ENCODE measurements at places on chromosomes 16 and 17.
A peak's percentile ranks its signal among the peaks of the same experiment; 100 is the strongest.

- peak; percentile 88 for DNase-seq
Observed at GRCh38 chr17:79831265-79832217, 7.7 kb downstream of the CBX4 start.

- DNase-seq, result peak; percentile 74
Observed at GRCh38 chr16:50093607-50094539, 28.1 kb downstream of the HEATR3 start.

DNA sequence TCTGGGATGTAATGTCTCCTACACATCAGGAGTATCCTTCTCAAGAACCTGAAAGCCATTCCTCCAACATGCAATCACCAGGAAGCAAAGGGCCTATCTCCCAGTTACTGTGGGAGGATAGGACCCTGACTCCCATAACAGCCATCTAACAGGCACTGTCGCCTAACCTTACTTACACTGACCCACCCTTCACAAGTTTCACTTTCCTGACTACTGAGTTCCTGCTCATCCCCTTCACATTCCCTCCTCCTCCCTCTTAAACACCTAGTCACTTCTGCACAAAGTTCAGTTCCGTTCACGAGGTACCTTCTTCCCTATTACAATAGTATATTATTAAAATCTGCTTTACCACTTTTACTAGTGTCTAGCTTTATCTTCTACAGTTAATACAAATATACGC is 1.3 kb downstream of the C17orf67 start:
- no peak for DNase-seq

- DNase-seq, result no peak
Observed at GRCh38 chr16:87877942-87878507, 8.7 kb upstream of the SLC7A5 start.

DNA sequence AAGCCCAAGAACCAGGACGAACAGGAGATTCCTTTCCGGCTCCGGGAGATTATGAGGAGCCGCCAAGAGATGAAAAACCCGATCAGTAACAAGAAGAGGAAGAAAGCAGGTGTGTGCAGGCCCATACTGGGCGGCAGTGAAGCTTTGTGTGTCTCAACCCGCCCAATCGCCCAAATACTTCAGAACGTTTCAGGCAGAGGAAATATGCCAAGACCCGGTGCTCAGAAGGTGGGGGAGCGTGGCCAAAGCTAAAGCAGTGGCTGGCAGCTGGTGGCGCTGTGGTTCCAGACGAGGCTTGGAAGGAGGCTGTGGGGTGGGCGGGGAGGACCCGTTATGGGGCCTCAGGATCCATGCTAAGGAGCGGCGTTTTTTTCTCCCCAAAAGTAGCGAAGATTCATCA is 1.2 kb downstream of the CCDC137 start:
- DNase-seq, result no peak

DNA sequence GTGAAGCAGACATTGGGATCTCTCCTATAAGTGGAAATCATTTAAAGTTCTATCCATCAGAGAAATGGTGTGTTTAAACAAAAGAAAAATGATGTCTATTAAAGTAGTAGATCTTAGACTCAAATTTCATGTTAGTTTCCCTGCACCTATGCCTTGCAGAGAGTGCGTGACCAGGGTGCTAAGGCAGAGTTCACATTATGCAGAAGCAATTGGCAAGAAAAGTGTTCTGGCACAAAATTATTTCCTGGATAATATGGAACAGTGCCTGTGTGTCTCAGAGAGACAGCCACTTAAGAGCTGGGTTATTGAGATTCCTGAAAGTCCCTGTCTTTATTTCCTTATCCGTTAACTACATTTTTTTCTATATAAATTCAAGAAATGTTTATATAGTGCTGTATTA is 457.0 kb downstream of the CDH8 start:
- peak; percentile 23 for DNase-seq

- DNase-seq, result no peak
Observed at GRCh38 chr17:44932787-44933097, 14.8 kb downstream of the KIF18B start.

GRCh38 chr17:44120851-44121605 is 2.4 kb downstream of the HDAC5 start:
- DNase-seq, result peak; percentile 69

DNA sequence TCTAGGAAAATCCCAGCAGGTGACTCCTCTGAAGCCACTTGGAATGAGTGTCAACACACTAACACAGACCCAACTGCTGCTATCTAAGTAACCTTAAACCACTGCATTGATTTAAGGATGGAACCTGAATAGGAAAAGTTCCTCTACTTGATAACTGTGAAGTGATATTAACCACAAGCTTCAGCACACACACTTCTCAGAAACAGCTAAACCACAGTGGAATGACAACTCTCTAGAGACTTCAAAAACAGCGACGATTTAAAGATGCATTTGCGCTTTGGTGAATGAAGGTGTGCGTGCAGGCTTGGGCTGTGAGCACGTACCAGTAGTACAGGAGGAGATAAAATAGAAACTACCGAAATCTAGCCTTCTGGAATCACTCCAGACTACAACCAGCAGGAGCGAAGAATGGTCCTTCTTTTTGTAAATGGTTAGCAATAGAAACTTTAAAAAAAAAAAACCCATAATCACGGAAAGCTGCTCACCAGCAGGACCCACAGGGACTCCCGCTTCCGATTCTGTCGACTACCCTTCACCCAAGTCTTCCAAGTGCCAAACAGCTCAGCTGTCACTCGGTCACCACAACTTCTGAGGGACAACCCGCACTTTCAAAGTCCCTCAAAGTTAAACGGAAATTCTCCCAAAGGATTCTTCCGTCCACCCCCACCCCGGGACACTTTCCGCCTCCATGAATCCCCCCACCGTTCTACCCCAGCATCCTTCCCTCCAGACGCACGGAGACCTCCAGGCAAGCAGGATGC is 137.7 kb upstream of the CORO6 start:
- DNase-seq, result no peak

- no peak for DNase-seq
Observed at GRCh38 chr16:77165006-77165405, 26.0 kb upstream of the MON1B start.

DNA sequence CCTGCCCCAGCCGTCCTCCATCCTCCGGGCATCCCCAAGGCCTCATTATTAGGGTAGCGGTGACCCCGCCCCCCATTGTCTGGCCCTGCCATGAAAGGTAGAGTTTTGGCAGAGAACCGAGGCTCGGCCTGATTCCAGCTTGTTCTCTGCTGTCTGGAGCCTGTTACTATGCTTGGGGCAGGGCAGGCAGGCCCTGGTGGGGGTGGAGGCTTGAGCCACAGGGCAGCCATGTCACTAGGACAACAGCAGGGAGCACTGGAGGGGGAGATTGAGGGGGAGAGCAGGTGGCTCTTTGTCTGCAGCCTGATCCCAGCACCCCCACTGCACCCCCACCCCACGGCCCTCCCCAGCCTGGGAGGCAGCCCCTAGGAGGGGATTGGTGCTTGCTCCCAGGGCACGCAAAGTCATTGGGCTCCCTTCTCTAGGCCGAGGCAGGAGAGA is 15.4 kb downstream of the RHBDL3 start:
- no peak for DNase-seq

- DNase-seq, result no peak
Observed at GRCh38 chr17:58621174-58621573, 70.7 kb downstream of the TEX14 start.

DNA sequence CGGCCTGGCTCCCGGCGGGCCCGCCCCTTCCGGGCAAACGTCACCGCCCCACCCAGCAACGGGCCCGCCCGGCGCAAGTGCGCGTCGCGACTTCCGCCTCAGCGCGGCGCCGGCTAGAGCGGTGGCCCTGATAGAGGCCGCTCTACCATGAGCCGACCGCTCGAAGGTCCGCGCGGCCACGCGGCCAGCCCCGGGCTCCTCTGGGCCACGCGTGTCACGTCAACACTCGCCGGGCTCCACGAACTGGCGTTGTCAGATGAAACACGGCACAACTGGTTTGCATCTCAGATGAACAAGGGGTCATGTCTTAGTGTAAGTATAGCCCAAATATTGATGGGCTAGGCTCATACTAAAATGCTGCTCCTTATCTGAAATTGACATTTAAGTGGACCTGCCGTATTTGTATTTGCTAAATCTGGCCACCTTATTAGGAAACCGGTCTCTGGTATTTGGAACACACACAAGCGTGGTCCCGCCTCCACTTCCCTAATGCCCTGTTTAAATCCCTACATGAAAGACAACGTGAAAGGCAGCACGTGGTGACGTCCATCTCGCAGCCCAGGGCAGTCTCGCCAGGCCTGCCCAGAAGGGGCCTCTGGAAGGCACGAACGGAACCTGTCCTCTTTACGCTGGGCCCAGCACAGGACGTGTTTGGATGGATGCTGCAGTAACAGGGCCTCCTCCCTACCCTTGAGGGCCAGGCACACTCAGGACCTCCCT is at the start of gene ZNF598:
Gene ZNF598 (minus strand): TSS at position 31 of the 720 bp plus-strand sequence.
- peak; percentile 82 for DNase-seq

DNA sequence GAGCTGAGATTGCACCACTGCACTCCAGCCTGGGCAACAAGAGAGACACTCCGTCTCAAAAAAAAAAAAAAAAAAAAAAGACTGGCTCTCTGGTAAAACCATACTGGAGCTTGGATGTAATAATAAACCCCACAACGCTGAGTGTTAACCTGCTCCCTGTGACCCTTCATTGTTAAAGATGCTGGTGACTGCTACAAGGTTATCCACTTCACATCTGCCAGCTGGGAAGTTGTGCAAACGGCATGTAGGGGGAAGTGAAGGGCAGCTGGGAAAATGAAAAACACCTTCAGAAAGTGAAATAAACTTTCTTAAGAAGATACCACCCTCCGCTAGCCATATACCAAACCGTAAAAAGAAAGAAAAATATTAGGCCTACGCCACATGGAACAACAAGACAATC is 131.0 kb upstream of the NUDT7 start:
- DNase-seq, result no peak

DNA sequence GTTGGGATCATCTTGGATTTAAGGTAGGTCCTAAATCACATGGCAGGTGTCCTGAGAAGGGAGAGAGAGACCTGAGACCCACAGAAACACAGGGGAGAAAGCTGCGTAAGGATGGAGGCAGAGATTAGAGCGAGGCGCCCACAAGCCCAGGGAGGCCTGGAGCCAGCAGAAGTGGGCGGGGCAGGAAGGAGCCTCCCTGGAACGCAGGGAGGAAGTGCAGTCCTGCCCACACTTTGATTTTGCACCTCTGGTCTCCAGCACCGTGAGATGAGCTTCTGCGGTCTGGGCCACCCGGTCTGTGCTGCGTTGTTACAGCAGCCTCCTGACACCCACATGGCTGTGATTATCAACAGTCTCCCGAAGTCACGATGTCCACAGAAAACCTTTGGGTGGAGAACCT is 6.4 kb downstream of the DNASE1L2 start:
- no peak for DNase-seq

GRCh38 chr17:71023249-71024030 is 854.1 kb downstream of the KCNJ2 start:
- no peak for DNase-seq

DNA sequence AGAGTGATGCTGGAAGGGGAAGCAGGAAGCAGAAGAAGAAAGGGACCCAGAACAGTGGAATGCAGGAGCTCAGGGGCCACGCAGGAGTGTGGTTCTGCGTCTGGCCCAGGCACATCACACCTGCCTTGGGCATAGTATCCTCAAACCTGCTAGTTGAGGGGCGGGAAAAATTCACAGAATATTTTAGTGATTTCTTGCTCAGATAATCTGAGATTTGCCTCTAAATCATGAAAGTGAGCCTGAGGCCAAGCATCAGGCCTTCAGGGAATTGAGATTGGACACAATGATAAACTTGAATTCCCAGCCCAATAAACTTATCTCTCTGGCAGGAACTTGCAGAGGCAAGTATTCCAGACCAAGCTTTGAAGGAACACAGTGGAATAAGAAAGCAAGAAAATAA is 48.5 kb upstream of the CCL2 start:
- DNase-seq, result no peak

DNA sequence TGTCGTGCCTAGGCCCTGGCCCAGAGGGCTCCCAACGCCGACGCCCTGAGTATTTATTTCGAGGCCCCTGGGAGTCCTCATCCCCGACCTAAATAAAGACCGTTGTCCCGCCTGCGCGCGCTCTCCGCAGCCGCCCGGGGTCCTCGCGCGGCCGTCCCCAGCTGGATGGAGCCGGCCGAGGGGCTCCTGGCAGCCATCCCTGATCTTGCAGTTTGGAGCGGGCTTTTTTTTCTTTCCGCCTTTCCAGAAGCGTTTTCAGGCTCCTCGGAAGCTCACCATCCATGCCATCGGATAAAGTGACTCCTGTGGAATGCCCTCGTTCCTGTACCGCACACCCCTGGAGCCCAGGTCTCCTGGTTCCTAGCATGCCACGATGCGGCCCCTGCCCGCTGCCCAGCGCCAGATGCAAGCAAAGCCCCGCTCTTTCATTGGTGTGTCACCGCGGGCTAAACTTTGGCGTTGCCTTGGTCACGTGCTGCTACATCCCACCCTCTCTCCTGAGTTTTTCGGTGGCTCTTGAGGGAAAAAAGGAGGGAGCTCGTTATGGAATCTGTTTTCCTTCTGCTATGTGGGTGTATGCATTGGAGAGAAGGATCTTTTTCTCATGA is 716 bp downstream of the TMEM94 start:
- peak; percentile 62 for DNase-seq

GRCh38 chr17:44465897-44466296 is 37.3 kb downstream of the GPATCH8 start:
- DNase-seq, result no peak

DNA sequence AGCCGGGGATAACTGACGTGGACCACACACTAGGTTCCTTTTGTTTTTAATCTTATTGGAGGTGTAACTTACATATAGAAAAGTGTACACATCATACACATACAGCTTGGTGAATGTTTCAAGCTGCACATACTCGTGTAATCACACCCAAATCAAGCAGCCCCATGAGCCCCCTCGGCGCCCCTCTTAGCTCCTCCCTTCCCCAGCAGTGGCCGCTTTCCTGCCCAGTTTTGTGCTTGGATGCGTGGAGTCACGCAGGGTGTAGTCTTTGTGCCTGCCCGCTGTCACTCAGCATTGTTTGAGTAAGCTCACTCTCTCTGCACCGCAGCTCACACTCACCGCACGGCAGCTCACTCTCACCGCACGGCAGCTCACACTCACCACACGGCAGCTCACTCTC is 151.7 kb upstream of the CHMP6 start:
- no peak for DNase-seq

- no peak for DNase-seq
Observed at GRCh38 chr17:50257676-50258224, 16.5 kb upstream of the TMEM92 start.

DNA sequence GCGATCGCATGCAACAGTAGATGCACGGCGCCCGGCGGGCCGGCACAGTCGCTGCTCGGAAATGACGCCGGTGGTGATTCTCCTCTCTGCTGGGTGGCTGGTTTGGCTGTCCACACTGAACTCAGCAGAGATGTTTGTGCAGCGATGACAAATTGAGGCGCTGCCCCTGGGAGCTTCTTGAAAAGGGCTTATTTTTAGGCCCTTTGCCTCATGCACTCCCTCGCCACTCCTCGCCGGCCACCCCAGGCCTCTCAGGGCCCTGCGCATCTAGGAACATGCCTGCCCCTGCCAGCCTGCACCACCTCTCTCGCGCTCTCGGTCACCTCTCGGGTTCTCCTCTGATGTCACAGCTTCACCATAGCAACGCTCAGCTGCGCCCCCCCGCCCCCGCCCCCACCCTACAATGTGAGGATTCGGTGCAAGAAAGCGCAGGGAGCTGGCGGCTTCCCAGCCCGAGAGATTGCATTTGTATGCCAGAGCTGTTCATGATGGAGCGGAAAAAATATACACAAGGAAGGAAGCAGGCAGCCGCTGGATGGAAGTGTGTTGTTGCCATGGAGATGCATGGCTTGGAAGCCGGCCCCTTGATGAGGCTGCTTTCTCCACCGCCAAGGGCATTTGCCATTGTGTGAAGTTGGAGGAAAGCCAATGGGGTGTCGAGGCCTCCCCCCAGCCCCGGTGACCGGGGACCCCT is 81.3 kb upstream of the PLCG2 start:
- peak; percentile 75 for DNase-seq

GRCh38 chr16:20327444-20328041 is at the start of gene GP2:
TSS of gene GP2 (minus strand) at chr16:20327513. CDS start at chr16:20326431, 1,082 bp downstream.
- no peak for DNase-seq

- DNase-seq, result no peak
Observed at GRCh38 chr16:10850478-10850850, 26.5 kb upstream of the CIITA start.

Data from Ammon's horn (tissue), 1 donor.